ENCODE measurements at places on chromosomes 6 and 20.

DNA sequence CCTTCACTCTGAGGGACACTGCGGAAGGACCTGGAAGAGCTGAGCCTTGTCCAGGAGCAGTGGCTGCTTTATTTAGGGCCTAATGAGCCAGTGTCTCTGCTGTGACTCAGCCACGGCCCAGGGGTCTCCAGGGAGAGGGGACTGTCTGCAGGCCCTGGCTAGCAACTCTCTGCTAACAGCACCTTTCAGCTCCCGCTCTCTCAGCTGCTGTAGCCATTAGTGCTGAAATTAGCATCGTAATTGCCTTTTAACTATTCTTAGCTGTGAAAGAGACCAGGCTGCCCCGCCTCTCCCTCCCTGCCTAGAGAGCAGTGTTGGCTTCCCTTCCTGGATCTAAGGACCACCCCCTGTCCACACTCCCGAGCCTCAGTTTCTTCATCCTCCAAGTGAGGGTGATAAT is 53.1 kb upstream of the SLC32A1 start:
- no peak for DNase-seq

- DNase-seq: no peak
Measured at GRCh38 chr6:22253955-22254655, 42.7 kb downstream of the PRL start.

DNA sequence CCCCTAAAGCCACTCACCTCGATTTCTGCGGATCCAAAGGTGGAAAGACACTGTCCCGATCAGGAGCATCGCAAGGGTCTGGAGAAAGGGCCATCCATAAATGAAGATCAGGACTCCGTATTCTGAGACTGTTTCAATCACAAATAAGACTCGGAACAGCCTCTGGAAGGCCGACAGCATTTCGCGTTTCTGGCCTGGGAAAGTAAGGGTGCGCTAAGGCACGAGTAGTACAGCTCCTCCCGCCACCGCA is 44.6 kb downstream of the DPPA5 start:
- no peak for DNase-seq

DNA sequence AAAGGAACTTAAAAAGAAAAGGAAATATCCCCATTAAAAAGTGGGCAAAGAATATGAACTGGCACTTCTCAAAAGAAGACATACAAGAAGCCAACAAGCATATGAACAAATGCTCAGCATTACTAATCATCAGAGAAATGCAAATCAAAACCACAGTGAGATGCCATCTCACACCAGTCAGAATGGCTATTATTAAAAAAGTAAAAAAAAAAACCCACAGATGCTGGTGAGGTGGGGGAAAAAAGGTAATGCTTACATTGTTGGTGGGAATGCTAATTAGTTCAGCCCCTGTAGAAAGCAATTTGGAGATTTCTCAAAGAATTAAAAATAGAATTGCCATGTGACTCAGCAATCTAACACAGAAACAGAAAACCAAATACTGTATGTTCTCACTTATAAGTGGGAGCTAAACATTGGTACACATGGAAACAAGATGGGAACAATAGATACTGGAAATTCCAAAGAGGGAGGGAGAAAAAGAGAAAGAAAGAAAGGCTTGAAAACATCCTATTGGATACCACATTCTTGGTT is 437.1 kb downstream of the GRIK2 start:
- DNase-seq: no peak

- no peak for DNase-seq
Measured at GRCh38 chr20:4956200-4956810, 45.0 kb downstream of the SLC23A2 start.

GRCh38 chr6:165920896-165921671 is 246.6 kb downstream of the TBXT start:
- no peak for DNase-seq

DNA sequence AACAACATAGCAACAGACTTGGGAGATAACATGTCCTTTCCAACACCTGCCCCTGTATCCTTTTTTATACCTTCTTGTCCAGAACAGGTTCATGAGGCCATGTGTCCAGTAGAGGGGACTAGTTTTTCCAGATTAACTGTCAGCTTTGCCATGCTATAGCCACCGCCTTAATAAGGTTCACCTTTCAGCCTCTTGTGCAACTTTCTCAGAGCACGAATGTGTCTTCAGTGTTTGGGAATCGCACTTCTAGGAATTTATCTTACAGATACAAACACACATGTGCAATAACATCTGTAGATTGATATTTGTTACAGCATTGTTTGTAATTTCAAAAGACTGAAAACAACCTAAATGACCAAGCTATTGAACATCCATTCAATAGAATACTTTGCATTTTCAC is 21.4 kb downstream of the NCR2 start:
- DNase-seq: no peak

DNA sequence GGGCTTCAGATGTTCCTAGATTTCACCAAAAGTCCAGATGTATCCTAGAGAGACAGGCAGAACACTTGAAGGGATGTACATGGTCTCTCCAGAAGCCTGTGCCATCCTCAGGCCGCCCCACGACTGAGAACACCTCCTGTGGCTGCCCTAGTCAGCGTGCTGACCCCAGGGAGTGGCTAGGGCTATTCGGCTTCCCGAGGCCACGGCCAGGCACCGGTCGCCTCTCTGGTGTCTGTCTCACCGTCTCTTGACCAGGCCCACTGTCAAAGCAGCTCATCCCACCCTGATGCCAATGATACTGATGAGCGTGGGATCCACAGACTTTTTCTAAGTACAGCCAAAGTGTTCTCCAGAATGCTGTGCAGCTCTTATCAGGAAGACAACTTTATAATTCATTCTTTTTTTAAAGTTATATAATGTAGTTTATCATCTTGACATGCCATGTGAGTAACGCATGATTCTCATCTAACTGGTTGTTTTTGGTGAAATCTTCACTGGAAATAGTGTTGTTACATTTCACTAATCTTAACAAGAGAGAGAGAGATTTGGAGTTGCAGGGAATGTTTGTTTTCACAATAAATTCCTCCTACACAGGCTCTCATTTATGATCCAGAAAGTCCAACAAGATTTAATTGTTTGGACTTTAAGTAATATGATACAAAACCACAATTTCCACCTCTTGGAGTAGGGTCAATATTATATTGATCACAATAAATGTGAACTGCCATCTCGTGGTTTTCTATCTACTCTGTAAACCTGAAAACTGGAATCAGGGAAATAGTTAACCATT is 41.7 kb upstream of the KLHL31 start:
- no peak for DNase-seq

GRCh38 chr6:104729433-104729832 is 130.3 kb downstream of the HACE1 start:
- no peak for DNase-seq

- DNase-seq: no peak
Measured at GRCh38 chr6:803191-803977, 110.4 kb upstream of the EXOC2 start.

DNA sequence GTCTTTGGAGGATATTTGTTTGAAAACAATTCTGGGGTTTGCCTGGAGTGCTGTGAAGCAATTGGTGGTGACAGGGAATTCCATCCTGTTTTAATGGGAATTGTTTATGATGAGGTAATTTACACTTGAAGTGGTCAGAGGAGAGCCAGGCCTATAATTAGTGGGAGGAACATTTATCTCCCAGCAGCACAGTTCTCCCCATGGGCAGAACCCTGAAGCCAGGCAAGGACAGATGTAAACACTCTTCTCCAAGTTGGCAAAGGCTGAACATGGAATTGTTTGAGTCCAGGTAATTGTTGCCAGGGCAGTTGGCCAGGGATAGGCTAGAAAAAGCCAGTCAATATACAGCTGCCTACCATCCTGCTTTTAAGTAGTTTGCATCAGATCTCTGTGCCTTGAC is 789.7 kb downstream of the FRK start:
- no peak for DNase-seq

DNA sequence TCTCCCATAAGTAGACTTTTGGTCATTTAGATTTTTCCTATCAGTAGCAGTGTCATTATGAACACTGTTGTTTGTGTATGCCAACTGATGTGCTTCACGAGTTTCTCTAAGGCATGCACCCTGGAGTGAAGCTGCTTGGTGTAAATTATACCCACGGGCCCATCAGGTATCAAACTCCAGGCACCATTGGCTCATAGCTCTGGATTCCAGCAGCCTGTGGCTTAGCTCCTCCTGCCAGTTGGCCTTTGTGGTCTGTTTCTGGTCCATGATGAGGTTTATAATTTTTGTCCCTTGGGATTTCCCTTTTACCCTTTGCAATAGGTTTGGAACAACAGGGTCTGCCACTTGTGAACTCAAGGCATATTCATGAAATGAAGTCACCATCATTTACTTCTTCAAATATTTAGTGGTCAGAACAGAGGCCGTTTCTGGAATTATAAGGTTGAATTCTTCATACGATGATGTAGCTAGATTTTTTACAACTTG is 350.5 kb downstream of the PRL start:
- no peak for DNase-seq

- DNase-seq: peak; percentile 51
Measured at GRCh38 chr6:108798670-108799353, 49.4 kb upstream of the ARMC2 start.

DNA sequence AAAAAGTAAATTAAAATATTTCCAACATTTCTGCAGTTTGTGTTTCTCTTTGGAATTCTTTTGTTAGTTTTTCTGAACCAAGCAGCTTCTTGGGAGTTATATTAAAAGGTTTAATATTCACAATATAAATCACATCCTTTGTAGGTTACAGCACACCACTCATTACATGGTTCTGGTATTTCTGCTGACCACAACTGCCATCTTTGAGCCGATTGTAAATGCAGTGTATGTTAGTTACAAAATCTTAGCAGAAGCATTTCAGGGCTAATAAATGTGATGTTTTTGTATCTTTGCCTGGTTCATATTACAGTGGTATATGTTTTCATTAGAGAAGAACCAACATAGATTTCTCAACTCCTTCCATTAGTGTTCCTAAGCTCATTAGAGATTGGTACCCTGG is 19.1 kb upstream of the TSHZ2 start:
- no peak for DNase-seq
